Activated T-helper 2 cell treated with anti-CD3 and anti-CD28 coated beads, Interferon-gamma antibody, Interleukin-2, Interleukin-4, amounts not matched to agents 10 μg/mL and 5 μg/mL and 100 μg/mL, durations not matched to agents 14 hours and 24 hours and 36 hours (primary cell): ENCODE measurements at places on chromosomes 13 and 19.

GRCh38 chr13:29508876-29509252 lies 86.6 kb downstream of the SLC7A1 start:
- no peak for DNase-seq

GRCh38 chr13:99628442-99628841 lies 127.2 kb downstream of the TM9SF2 start:
- no peak for DNase-seq

- peak; percentile 54 for DNase-seq
Measured at GRCh38 chr13:49627831-49628652, at the start of gene ARL11. Gene ARL11, plus strand, starts transcription at chr13:49628507. Its CDS starts 1,941 bp downstream, at chr13:49630448.

GRCh38 chr13:97344265-97345175 lies 89.4 kb upstream of the RAP2A start:
- no peak for DNase-seq

- DNase-seq, result no peak
Measured at GRCh38 chr19:35740108-35740422, 2.2 kb downstream of the IGFLR1 start.

GRCh38 chr13:31528176-31528575 lies 211.2 kb upstream of the RXFP2 start:
- DNase-seq, result no peak

DNA sequence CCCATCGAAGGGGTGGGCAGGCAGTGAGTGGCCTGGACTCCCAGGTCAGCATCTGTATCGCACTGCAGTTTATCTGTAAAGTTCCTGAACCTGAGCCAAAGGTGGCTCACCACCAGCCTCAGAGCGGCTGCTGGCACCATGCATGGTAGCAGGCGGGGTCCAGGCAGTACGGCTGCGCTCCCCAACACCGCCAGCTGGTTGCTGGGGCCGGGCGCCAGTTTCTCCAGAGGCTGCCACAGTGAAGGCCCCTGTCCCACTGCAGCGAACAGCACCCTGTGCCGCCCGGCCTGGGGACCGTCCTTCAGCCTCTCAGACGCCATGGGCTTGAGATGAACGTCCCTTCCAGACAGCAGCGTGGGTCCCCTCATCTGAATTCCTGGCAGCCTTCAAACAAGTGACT lies 109.8 kb downstream of the KDM4B start:
- DNase-seq, result no peak

- DNase-seq, result peak; percentile 45
Measured at GRCh38 chr19:16118489-16119033, 6.9 kb downstream of the RAB8A start.

DNA sequence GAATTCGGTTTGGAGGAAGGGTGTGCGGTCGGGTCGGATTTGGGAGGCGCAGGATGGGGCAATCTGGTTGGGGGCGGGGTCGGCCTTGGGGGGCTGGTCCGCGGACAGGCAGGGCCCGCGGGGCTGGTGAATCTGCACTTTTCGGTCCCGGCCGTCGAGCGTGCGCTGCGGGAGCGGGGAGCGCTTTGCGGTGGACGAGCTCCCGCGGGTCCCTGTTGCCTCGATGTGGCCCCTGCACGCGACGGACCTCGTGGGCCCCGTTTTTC lies 11.9 kb downstream of the PEAK3 start:
- peak; percentile 37 for DNase-seq

GRCh38 chr13:107462501-107462900 lies 752.8 kb downstream of the LIG4 start:
- no peak for DNase-seq

DNA sequence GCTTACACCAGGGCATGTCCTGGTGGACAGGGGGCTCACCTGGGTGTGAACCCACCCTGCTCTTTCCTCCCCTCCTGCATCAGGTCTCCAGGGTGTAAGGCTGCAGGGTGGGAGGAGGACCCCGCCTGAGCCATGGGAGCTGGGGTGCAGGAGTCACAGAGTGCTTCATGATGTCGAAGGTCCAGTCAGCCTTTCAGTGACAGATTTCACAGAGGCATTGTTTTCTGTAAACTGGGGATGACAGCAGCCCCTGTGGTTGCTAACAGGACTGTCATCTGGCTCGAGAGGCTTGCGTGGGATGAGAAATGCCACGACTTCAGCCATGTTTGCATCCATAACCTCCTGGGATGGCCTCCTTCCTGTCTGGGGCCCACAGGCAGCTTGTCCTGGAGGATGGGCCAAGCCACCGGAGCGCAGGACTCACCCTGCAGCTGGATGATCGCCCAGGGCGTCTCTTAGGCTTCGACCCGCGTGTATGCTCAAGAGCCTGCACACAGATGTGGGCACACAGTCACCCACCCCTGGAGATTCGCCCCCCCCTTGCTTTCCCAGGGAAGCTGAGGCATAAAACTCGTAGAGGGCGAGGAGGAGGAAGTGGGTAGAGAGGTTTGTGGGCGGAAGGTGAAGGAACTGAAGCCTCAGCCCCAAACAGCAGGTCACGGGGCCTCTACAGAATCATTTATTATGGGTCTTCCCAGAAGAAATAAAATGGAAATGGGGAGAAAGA lies 4.9 kb downstream of the NANOS3 start:
- peak; percentile 32 for DNase-seq

DNA sequence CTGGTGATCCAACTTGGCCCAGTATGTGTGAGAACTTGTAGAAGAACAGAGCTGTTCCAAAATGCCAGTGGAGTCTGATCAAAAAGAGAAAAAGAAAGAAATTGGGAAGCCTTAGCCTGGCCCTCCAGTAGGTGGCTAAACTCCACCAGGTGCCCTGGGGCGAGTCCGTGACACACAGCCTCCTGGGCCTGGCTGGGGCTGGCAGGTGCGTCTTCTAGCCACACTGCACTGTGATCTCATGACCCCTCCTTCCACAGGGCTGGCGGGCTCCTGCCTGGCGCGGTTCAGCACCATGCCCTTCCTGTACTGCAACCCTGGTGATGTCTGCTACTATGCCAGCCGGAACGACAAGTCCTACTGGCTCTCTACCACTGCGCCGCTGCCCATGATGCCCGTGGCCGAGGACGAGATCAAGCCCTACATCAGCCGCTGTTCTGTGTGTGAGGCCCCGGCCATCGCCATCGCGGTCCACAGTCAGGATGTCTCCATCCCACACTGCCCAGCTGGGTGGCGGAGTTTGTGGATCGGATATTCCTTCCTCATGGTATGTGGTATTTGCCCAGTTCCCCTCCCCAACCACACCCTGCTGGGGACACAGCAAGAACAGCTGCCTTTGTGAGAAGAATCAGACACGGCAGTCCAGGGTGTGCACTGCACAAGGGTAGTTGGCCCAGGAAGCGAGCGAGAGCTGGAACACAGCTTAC lies 53.7 kb downstream of the RAB20 start:
- no peak for DNase-seq

DNA sequence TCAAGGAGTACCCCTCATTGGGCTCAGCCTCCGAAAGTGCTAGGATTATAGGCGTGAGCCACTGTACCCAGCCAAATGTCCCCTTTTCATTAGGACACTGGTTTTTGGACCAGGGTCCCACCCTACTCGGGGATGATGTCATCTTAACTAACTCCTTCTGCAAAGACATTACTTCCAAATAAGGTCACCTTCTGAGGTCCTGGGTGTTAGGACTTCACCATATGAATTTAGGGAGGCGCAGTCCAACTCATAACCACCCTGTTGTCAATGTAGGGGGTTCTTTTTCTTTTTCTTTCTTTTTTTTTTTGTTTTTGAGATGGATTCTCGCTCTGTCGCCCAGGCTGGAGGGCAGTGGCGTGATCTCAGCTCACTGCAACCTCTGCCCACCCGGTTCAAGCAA lies 32.7 kb upstream of the NFIC start:
- DNase-seq, result no peak

- no peak for DNase-seq
Measured at GRCh38 chr19:3899531-3900294, 19.2 kb downstream of the ATCAY start.

DNA sequence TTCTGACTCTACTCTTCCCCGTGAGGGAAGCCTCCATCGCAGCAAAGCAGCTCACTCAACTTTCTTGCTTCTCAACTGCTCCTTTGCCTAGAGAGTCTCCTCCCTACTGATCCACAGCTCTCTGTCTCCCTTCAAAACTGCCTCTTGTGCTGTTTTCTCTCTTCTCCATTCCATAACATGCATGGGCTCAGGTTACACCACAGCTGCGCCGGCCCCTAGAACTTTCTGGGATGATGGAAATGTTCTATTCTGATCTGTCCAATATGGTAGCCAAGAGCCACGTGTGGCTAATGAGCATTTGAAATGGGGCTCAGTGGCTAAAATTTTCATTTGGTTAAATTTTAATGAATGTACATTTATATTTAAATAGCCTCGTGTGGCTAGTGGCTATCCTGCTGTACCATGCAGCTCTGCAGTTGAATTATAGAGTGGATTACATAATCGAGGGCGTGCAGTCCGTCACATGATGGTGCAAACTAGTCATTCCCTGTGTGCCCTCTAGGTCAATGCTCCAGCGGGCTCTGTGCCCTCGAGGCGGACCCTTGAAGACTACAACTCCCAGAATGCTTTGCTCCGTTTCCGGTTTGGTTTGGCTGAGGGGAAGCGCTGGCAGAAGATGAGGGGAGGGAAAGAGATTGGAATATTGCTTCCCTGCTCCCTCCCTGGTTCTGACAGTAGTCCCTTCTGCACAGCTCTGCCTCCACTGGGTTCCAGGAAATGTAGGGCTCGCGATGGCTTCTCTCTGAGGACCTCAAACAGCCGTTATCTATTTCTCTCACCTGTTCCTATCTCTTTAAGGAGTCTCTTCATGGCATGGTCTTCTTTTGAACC lies 109.8 kb downstream of the CACNA1A start:
- DNase-seq, result no peak

GRCh38 chr13:43783820-43784219 lies 3.0 kb downstream of the ENOX1 start:
- no peak for DNase-seq

DNA sequence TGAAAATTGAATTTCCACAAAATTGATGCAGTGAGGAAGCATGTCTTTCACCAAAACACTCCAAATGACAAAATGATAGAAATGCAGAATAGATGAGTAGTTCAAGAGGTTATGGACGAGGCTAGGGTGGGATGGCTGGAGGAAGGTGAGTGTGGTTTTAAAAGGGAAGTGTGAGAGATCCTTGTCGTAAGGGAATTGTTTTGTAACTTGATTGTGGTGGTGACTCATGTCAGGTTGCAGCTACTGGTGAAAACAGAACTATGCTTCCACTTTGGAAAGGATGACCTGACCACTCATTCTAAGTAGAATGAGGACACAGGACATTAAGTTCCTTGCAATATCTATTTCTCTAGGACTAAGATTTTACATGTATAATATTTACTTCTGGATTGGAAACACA lies 345.7 kb downstream of the MTUS2 start:
- no peak for DNase-seq

- DNase-seq, result no peak
Measured at GRCh38 chr13:65985612-65986011, 1244.5 kb downstream of the PCDH9 start.

- DNase-seq, result no peak
Measured at GRCh38 chr19:1317274-1318003, 31.8 kb downstream of the EFNA2 start.

DNA sequence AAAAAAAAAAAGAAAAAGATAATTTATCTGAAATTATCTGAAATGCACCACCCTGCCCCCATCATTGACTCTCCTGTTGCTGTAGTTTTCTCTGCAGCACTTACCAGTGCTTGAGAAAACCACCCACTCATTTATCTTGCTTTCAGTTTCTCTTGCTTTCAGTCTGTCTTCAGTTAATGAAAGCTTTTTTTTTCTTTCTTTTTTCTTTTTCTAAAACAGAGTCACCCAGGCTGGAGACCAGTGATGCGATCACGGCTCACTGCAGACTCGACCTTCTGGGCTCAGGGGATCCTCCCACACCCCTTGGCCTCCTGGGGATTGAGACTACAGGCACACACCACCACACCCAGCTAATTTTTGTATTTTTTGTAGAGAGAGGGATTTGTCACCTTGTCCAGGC lies 4.3 kb upstream of the ACP5 start:
- DNase-seq, result peak; percentile 56

GRCh38 chr19:46950526-46951170 lies 69.0 kb upstream of the NPAS1 start:
- no peak for DNase-seq

DNA sequence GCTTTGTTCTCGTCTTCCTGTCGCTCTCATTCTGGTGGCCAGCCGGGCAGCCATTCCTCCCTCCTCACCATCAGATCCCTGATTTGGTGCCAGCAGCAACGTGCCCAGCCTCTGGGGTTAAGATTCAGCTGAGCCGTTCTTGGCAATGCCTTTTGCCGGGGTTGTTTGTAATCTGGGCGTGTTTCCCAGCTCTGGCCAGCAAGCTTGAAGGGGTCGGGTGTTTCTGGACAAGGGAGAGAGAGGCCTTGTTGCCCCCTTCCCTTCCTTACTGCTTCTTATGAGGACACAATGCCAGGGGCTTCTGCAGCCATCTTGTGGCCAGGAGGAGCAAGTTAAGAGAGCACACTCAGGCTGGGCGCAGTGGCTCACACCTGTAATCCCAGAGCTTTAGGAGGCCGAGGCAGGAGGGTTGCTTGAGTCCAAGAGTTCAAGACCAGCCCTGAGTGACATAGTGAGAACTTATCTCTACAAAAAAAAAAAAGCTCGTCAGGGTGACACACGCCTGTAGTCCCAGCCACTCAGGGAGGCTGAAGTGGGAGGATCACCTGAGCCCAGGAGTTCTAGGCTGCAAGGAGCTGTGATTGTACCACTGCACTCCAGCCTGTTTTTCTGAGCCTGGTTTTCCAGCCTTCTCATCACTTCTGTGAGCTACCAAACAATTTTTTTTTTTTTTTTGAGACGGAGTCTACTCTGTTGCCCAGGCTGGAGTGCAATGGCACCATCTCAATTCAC lies 10.7 kb upstream of the CRTC1 start:
- DNase-seq, result no peak

- no peak for DNase-seq
Measured at GRCh38 chr19:45267296-45267695, 16.2 kb downstream of the MARK4 start.

- peak; percentile 75 for DNase-seq
Measured at GRCh38 chr13:102591988-102592781, 4.6 kb upstream of the TPP2 start.

DNA sequence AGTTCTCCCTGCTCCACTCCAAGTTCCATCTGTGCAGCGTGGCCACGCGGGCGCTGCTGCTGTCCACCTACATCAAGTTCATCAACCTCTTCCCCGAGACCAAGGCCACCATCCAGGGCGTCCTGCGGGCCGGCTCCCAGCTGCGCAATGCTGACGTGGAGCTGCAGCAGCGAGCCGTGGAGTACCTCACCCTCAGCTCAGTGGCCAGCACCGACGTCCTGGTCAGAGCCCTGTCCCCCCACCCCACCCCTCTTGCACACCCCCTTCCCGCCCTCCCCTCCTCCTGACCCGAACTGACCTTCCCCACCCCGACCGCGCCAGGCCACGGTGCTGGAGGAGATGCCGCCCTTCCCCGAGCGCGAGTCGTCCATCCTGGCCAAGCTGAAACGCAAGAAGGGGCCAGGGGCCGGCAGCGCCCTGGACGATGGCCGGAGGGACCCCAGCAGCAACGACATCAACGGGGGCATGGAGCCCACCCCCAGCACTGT lies 11.6 kb downstream of the FUZ start:
- no peak for DNase-seq

- no peak for DNase-seq
Measured at GRCh38 chr13:102928941-102929675, 83.3 kb downstream of the ERCC5 start.

GRCh38 chr19:52689843-52690368 lies 44.9 kb downstream of the ZNF611 start:
- no peak for DNase-seq
